Sciatic nerve (tissue), 2 donors: ENCODE measurements at places on chromosomes 11 and 22. TPM values are rescaled to one million over a fixed set of nuclear protein-coding genes. Genes with fewer than 3 reads are reported as not detected.
A peak's percentile ranks its signal among the peaks of the same experiment; 100 is the strongest.

PRG2 gene
- not detected for total RNA-seq

ANO9 gene
- total RNA-seq: 0.98 TPM

MYEOV gene
- 1.2 TPM for total RNA-seq

DNA sequence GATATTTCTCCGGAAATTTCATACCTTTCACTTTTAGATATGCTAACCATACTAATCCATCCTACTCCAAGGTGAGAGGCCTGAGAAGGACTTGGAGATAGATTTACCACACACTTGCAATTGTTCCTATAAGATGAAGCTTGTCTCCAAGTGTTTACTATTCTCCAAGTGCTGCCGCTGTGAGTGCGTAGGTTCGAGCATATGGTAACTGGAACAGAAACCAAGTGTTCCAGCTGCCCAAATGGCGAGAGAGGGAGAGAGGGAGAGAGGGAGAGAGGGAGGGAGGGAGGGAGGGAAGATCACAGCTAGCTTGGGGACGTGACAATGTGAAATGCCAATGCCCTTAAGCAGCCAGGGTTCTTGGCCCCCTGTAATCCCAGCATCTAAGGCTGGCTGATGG is 21.5 kb downstream of the ASCC2 start:
- no peak for DNase-seq

DNA sequence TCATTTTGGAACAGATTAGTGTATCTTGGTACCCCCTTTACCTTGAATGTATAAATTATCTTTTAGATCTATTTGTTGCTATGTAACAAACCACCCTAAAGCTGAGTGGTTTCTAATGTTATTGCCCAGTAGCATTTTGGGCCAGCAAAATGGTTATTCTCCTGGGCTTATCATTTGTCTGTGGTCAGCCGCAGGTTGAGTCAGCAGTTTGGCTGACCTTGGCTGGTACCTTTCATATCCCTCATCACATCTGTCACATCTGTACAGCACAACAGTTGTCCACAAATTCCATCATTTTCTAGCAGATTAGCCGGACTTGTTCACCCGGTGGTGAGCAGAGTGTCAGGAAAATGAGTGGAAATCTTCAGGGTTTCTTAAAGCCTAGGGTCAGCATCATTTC is 588.5 kb upstream of the ARHGAP42 start:
- DNase-seq: no peak

- no peak for DNase-seq
These were observed 10.1 kb upstream of the OSBP start for GRCh38 chr11:59625703-59626102.

GRCh38 chr22:17098379-17098819 is 13.6 kb downstream of the IL17RA start:
- peak; percentile 32 for DNase-seq

DNA sequence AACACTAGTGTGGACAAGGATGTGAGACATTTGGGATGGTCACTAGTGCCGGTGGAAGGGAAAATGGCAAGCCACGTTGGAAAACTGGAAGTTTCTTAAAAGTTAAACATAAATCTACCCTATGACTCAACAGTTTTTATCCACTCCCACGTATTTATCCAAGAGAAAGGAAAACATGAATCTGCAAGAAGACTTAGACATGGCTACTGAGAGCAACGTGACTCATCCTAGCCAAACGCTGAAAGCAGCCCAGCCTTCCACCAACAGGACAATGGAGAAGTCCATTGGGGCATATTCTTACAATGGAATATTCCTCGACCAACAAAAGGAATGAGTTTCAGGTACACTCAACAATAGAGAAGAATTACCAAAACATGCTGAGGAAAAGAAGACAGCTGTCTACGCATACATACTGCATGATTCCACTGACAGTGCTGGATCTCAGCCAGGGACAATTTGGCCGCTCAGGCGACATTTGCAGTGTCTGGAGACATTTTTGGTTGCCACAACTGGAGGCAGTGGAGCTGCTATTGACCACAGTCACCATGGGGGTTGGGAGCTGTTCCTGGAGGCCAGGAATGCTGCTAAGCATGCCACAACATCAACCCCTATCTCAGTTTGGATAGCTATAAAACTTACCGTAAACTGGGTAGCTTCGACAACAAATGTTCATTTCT is 21.2 kb downstream of the SYT13 start:
- no peak for DNase-seq

DNA sequence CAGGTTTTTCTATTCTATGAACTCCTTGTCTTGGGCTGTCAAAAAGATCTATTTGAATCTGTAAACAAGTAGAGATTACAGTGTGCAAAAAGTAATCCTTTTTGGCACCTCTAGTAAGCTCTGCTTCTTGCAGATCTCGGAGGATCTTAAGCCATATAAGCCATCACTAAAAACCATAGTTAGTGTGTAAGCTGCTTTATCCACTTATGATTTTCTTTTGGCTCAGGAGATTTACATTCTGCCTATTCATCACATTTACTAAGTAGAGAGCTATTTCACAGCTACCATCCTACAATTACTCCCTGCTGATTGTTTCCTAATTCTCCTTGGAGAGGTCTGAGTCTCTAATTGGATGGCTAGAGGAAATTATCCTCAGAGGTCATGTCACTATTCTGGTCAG is 385.7 kb downstream of the AASDHPPT start:
- DNase-seq: no peak

DNA sequence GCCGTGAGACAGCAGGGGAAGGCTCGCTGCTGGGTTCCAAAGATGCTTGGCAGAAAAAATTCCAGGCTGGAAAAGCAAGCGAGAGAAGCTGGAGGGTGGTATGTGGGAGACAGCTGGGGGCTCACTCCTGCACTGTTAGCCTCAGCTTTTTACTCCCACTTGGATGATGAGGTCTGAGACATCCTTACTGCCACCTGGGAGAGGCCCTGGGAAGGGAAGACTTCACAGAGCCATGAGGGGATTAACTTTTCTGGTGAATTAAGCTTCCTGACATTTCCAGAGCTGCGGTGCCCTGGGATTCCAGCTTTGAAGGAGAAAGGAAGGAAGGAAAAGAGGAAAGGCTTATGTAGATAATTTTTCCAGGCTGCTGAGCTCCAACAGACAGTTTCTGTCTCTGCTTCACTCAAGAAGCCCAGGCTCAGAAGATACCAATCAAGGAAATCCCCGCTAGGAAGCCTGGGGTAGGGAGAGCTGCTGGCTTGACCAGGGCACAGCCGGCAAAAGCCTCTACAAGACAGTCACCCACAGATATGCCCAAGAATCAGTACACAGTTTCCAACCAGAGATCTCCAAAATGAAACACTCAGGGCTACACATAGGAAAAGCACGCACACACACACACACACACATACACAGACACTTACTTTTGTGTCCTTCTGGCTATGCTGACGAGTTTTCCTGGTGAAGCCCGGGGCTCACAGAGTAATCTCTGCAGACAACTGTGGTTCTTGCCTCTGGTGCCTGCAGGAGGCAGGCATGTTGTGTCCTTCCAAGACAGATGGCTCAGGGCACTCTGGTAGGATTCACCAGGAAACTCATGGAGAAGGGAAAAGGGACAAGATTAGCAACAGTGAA is 907 bp downstream of the MCHR1 start:
- no peak for DNase-seq

GRCh38 chr11:95867105-95867504 is 56.8 kb downstream of the MTMR2 start:
- no peak for DNase-seq

DNA sequence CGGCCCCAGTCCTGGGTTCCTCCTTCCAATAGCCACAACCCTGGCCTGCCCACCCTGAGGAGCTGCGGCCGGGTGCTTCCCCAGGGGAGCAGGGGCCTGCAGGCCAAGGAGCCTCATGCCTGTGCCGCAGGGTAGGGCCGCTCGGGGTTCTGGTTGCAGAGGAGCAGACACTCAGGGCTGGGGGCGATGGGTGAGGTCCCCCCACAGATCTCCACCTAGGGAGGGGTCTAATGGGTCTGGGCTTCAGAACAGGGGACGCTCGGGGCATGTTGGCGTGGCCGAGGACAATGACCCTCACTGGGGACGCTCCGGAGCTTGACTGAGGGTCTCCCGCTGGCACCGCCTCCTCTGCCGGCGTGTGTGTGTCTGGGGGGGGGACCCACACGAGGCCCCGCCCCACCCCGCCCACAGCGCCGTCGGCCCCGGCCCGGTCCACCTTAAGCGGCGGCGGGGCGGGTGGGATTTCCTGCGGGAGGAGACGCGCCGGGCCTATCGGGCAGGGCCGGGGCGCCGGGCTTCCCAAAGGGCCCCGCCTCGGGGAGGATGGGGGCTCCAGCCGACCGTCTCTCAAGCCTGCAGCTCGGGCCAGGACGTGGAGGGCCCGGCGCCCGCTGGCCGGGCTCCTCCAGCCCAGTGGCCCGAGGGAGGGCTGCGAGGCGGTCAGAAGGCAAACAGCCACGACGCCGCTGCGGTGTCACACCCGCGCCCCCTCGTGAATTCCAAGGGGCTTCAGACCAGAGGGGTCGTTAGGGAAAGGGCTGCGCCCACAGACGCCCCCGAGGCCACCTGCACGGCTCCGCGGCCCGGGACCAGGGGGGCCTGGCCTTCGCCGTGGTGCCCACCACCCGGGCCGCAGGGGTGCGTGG is 640 bp upstream of the ZDHHC8 start:
- peak; percentile 91 for DNase-seq
